NCI-H187 treated with DMSO at 0.1 percent for 48 hours (cell line): ENCODE measurements at places on chromosomes 7 and 10.

- no peak for DNase-seq
Measured at GRCh38 chr10:36464291-36464690, 661.1 kb upstream of the ANKRD30A start.

DNA sequence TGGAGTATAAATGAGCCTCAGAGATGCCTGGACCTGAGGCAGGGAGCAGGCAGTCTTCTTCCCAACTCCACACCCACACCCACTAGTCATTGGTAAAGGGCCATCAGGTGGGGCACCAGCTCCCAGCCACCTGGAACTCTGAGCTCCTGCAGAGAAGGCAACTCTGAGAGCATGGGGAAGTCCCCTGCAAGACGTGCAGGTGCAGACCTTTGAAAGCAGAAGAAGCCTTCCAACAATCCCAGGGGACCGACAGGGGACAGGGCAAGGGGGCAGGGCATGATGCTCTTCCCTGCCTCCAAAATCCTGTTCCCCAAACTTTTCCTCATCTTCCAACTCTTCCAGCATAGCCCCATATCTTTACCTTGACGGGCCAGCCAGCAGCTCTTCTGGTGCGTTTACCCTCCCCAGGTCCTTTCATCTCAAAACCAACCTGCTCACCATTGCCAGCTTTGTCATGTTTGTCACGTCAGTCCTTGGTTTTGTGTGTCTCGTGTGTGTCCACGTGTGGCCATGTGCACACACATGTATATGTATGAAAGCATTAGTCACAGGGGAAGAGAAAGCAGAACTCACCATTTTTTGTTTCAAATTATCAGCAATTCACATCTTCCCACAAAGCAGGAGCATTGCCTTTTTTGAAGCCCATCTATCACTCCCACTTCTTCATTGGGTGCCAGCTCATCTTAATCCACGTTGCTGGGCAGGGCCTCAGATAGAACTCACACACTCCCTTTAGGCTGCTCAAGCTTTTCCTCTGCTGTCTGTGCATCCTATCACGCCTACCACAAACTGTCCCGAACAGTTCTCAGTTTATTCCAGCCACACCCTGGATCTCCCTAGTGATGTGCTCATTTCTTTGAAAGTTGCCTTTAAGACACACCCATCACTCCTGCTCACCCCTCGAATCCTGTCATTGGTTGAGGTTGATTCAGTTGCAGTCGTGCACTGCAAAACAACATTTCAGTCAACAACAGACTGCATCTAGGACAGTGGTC, 41.0 kb upstream of the AMPH start:
- no peak for DNase-seq

DNA sequence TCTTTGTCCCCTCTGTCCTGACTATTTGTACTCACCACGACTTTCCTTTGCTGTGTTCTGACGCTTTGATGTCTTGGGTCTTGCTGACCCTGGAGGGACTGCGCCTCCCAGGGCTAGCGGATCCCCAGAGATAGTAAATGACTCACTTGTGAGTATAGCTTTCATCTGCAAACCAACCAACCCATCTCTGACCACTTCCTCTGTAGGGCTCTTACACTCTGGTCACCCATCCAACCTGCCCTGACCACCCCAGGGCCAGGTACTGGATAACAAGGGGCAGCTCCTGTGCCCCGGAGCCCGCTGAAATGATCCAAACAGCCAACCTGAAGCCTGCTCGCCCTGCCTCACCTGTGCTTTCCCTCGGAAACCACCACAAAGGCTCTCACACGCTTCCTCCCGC, 125.2 kb upstream of the CARD11 start:
- DNase-seq = no peak

DNA sequence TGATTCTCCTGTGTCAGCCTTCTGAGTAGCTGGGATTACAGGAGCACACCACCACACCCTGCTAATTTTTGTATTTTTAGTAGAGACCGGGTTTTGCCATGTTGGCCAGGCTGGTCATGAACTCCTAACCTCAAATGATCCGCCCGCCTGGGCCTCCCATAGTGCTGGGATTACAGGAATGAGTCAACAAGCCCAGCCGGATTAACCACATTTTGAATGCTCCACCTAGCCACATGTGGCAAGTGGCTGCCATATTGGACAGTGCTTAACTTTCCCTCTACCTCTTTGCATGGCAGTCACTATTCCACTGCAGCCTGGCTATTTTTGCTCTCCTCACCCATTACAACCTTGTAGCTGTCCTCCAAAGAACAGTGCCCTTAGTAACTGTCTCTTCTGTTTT, 160.1 kb downstream of the GATA3 start:
- no peak for DNase-seq

GRCh38 chr7:29335188-29336083, 140.9 kb downstream of the CHN2 start:
- DNase-seq = no peak

DNA sequence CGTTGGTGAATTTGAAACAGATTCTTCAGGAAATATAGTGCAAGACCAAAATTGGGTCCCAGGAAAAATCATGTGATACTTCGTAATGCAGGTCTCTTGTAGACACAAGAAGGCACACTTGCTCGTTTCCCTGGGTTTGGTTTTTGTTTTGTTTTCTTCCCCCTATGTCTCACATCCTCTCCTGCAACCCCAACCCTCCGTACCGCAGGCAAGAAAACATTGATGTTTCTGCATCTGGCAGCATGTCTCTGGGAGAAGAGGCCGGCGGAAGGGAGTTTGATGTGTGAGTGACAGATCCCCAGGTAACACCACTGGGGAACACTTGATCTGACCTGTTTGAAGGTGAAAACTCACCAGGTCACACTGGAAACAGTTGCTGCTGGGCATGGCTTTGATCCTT, 718.5 kb downstream of the AUTS2 start:
- DNase-seq = no peak

GRCh38 chr10:84593506-84593905, 265.1 kb downstream of the CCSER2 start:
- DNase-seq = no peak

GRCh38 chr7:137434946-137435345, 91.4 kb upstream of the PTN start:
- no peak for DNase-seq

- DNase-seq = no peak
Measured at GRCh38 chr7:66558660-66559465, 69.8 kb upstream of the KCTD7 start.

DNA sequence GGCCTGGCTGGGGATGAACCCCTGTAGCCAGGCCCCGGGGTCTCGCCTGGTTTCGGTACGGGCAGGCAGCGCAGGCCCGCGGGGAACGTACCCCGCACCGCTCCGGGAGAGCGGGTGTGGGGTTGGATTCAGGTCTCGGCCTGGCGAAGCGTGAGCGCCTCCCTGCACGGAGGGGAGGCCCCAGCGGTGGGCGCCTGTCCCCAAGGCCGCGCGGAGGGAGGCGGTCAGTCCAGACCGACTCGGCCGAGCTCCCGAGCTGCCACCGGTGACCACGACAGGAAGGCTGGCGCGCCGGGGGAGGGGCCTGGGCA, 378 bp upstream of the INPP5F start:
- DNase-seq = no peak

DNA sequence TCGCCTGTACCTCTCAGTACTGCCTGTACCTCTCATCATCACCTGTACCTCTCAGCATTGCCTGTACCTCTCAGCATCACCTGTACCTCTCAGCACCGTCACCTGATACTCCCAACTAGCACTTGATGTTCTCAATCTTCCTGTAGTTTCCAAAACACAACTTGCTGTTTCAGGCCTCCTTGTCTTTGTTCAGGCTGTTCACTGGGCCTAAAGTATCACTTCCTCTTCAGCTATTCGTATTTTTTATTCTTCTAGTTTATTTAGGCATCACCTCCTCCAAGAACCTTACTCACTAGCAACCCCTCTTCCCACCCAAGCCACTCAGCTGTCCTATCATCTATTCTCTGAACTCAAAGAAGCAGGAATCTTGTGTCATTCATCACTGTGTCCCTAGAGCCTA, 24.1 kb downstream of the OR6B1 start:
- no peak for DNase-seq

DNA sequence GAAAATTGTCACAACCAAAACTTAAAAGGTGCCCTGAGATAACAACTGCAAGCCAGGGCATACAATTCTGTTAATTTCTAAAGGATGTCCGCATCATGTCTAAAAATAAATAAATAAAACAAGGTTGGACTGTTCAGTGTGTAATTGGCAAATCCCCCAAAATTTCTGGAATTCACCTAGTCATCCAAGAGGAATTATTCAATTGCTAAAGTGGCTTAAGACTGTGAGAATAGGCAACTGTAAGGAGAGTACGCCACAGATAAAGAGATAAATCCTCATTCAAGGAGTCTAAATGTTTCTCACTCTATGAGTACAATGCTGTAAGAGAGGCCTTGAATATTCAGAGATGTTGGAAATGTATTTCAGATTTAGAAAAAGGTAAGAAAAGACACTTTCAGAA, 37.2 kb downstream of the PIK3AP1 start:
- no peak for DNase-seq

GRCh38 chr7:116222501-116222900, 12.2 kb downstream of the TES start:
- DNase-seq = no peak

- DNase-seq = no peak
Measured at GRCh38 chr7:137916980-137917645, 70.3 kb upstream of the DGKI start.

- no peak for DNase-seq
Measured at GRCh38 chr7:40186586-40186985, 51.8 kb downstream of the SUGCT start.

- DNase-seq = no peak
Measured at GRCh38 chr7:96241855-96242254, 80.0 kb downstream of the SLC25A13 start.
